Renal pelvis (tissue), 12 donors: ENCODE measurements at places on chromosomes 2 and 18. TPM values are rescaled to one million over a fixed set of nuclear protein-coding genes. Genes with fewer than 3 reads are reported as not detected.

GRCh38 chr2:52821631-52822030, 946.0 kb upstream of the CHAC2 start:
- DNase-seq = no peak

- DNase-seq = no peak
These were observed 39.1 kb downstream of the CYRIA start for GRCh38 chr2:16626497-16626896.

DNA sequence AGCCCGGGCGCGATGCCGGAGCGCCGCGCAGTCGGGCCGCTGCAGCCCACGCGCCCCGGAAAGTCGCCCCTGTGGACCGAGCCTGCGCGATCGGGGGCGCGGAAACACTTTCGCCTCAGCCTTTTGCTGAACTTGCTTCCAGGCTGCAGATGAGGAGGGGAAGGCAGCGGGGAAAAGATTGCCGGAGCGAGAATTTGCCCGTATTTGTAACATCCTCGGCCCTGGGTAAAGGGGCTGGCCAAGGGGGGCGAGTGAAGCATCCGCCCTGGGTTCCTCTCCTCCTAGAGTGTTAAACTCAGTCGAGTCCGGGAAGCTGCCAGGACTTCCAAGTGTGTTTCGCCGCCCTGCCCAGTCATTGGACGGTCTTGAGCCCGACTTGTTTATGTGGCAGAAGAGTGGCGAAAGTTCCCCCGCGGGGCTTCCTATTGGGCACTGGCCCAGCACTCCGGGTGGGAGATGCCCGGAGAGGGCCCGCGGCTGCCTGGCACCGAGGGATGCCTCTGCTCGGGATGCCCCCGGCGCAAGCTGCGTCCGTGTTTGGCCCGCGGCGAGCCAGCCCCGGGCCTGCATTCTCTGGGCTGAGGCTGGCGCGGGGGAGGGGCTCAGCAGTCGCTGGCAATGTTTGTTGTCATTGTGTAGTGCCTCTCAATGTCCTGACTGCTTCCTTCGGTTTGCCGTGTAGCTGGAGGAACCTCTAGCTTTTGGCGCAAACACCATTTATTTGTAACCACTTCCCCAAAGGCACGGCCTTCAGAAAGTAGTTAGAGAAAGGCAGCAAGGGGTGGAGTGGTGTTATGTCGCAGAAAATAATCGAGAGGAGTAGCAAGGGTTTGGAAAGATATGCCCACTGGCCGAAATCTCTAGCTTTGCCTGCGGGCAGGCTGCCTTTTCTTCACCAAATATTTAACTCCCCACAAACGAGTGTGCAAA, 1.1 kb downstream of the CYBRD1 start:
- DNase-seq = peak; percentile 67

DNA sequence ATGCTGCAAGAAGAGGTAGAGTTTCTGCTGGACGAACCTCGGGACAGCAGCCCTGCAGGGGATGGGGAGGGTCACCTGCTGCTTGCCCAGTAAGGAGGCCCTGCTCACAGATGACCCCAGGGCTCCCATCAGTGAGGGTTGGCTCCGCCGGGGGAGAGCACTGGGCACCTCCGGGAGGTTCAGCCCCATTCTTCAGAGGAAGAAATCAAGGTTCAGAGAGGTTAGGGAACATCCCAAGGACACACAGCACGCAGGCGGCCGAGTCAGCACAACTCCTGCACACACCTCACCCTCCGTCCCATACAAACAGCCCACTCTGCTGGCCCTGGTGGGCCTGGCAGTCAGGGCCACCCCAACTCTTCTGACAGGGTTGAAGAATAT, 11.7 kb upstream of the CCDC74B start:
- DNase-seq = no peak

HOXD10 gene
- polyA plus RNA-seq = 203 TPM

DNA sequence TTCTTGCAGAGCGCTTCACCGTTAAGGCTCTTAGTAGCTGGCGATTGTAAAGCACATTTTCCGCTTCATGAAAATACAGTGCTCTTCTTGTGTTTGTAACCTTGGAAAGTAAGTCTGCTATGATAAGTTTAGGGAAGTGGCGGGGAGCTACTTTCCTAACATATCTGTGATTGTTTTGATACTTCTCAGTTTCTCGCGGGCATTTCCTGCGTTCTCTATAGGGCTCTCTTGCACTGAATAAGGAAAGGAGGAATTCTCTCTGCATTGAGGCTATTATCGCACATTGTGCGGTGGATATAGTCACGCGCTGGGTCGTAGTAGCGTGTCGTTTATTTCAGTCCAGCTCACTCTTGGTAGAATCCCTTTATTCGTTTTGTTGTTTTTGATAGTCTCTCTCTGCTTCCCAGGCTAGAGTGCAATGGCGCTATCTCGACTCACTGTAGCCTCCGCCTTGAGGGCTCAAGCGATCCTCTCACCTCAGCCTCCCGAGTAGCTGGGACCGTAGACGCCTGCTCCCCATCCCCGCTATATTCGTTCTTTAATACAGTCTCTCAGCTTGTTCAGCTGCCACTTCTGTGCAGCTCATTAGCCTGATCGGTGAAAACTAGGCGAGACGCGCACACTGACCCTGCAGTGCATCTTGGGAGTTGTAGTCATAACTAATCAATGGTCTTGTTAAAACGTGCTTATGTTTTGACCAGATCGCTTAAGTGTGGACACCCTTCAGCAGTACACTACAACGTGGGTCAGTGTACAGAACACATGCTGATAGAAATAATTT, 1.0 kb upstream of the PPP4R3B start:
- peak; percentile 57 for DNase-seq

DNA sequence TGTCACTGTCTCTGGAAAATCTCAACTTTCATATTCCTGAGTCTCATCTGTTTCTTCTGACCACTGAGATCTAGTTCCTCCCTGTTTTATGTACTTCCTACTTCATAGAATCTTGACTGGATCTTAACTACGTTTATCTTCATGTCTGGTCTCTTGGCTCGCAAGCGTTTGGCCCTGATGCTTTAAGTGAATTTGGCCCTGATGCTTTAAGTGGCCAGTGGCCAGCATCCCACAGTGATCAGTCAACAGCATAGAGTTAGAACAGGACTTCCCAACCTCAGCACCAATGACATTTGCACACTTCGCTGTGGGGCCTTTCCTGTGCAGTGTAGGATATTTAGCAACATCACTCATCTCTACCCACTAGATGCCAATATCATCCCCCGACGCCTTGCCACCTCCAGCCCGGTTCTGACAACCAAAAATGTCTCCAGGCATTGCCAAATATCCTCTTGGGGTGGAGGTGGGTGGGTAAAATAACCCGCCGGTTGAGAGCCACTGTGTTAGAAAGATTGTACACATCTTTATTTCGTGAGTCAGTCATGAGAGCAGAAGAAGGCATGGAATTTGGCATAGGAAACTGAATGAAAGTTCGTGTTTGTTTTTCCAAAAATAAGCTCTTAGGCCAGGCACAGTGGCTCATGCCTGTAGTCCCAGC, 12.2 kb downstream of the TM4SF20 start:
- no peak for DNase-seq

SP5 gene
- 0.80 TPM for polyA plus RNA-seq

UGT1A4 gene
- polyA plus RNA-seq = not detected

COQ10B gene
- polyA plus RNA-seq = 15.5 TPM

CD8A gene
- polyA plus RNA-seq = 0.37 TPM
